ENCODE measurements at places on chromosomes 7 and 10. TPM values are rescaled to one million over a fixed set of nuclear protein-coding genes. Genes with fewer than 3 reads are reported as not detected.

GRCh38 chr10:76456197-76456596, 1024.8 kb downstream of the LRMDA start:
- DNase-seq: no peak

GRCh38 chr7:128110641-128111364, 79.6 kb upstream of the LRRC4 start:
- no peak for DNase-seq

GIMAP7 gene
- total RNA-seq: 16.9 TPM

NPSR1 gene
- not detected for total RNA-seq

DNA sequence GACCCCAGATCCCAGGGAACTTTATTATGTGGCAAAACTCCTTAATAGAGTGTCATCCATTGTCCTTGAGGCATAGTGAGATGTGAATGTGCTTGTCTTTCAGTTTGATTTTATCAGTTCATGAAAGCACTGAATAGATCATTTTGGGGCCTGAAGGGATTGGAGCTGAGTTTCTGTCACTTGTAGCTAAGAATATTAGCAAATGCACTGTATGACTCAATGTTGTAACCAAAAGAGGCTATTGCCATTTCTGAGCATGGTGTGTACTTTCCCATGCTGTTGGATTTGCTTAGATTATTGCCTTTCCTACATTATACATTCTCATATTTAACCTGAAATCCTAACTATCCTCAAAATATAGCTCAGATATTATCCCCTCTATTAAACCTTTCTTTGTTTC, 130.4 kb downstream of the PRKG1 start:
- DNase-seq: no peak

DNA sequence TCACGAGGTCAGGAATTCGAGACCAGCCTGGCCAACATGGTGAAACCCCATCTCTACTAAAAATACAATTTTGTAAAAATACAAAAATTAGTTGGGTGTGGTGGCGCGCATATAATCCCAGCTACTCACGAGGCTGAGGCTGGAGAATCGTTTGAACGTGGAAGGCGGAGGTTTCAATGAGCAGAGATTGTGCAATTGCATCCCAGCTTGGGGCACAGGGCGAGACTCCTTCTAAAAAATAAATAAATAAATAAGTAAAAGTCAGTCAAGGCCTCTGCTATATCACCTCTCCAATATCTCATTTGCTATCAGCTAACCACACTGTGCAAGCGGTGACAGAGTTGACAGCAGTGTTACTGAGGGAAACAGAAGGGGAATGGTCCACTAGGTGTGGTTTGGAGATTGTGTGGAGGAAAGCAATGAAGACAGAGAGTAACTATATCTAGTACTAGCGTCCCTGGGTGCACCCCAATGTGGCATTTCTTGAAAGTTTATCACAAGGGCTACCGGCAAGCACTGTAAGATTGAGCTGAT, 20.9 kb upstream of the NFE2L3 start:
- DNase-seq: no peak

MSMB gene
- 15.8 TPM for total RNA-seq

GRCh38 chr10:119762805-119763798, 37.3 kb downstream of the INPP5F start:
- no peak for DNase-seq

DNA sequence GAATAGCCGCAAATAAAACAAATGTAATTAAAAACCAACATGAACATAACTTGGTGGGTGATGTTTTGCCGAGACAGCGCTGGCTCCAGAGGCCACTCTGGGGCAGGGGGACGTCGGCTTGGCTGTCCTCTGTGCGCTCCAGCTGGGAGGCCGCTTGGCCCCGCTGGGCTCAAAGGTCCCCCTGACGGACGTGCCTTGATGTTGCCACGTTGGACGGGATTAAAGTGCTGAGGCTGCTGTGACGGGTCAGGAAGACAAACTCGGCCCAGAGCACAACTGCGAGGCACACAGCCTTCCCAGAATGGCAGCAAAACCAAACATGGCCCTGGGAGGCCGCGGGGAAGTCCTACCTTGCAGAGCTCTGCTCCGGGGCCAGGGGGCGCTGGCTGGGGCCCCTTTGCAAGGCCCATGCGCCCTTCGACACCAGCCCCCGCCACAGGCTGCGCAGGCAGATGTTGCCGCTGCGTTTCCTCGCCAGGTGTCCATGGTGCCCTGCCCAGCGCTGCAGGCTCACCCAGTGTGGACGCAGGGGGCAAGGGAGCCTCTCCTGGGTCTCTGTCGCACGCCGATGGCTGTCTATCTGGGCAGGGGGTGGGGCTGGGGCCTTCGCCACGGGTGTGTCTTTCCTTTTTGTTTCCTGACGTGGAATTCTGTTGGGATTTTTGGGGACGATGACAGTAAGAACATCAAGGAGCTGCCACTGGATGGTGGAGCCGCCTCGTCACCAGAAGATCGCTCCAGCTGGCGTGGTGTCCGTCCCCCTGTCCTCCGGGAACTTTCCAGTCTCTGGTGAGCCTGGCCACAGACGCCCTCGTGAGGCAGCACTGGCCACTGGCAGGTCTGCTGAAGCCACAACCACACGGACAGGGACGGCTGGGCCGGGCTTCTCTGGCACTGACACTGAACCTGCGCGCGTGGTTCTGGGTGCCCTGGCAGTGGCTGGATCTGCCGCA, 99.6 kb upstream of the DIP2C start:
- DNase-seq: peak; percentile 67

GRCh38 chr10:53453196-53453595, 680.6 kb upstream of the MBL2 start:
- no peak for DNase-seq

DNA sequence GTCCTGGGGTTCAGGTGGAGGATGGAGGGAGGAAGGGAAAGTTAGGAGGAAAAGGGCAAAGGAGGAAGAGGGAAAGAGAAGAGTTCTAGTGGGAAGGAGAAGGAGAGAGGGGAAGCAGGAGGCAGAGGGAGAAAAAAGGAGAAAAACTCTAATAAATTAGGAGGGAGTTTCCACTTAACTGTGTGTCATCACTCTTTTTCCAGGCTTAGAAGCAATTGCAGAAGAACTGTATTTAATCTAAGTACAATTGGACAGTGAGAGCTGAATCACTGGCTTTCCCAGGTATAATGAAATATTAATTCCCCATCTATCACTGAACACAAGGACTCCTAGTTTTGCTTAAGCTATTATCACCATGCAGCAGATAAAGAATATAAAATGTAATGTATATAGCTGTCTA, 76.8 kb downstream of the CREB3L2 start:
- no peak for DNase-seq

DNA sequence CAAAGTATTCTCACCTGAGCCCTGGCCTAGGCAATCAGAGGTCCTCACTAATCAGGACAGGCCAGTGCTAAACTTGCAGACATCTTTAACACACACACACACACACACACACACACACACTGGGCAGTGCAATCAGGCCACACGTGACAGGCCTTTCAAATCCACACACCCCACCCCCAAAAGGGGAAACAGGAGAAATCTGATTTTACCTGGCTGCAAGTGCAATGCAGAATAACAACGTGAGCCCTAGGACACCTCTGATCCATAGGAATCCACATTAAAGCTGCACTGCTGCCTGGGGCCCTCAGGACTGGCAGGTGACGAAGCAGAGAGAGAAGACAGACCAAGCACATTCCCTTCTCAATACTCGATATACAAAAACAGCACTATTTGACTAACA, 218.9 kb downstream of the FAM107B start:
- DNase-seq: no peak

CCDC7 gene
- 20.5 TPM for total RNA-seq

DNA sequence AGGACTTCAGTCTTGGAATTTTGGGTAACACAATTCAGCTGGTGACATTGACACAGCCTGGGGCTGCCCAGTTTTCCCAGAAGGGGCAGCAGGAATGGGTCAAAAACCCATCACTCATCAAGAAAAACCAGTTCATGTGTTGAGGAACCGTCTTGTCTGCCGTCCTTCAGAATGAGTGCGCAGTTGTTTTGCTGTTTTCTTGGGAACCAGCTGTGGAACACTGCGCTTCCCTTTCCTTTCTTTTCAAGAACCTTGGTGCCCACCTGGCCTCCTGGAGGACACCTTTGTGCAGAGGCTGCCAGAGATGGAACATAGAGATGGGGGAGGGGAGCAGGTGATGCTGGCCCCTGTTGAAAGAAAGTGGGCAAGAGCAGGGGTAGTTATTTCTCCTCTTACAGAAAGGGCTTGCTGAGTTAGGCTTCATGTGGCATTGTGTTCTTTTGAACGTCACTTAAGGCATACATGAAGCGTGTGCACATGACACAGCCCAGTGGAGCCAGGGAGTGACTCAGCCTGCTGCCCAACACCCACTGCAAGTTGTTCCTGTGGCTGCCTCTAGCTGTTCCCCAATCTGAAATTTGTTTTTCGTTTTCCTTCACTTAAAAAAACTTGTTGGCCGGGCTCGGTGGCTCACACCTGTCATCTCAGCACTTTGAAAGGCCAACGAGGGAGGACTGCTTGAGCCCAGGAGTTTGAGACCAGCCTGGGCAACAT, 87.4 kb upstream of the TNS3 start:
- peak; percentile 89 for DNase-seq

ACSM6 gene
- total RNA-seq: not detected

SHTN1 gene
- total RNA-seq: 36.7 TPM

GIMAP4 gene
- 39.9 TPM for total RNA-seq

- no peak for DNase-seq
Observed at GRCh38 chr10:122931088-122931906, 20.9 kb downstream of the FAM24A start.

- no peak for DNase-seq
Observed at GRCh38 chr10:116210588-116211346, 62.2 kb downstream of the GFRA1 start.

DNA sequence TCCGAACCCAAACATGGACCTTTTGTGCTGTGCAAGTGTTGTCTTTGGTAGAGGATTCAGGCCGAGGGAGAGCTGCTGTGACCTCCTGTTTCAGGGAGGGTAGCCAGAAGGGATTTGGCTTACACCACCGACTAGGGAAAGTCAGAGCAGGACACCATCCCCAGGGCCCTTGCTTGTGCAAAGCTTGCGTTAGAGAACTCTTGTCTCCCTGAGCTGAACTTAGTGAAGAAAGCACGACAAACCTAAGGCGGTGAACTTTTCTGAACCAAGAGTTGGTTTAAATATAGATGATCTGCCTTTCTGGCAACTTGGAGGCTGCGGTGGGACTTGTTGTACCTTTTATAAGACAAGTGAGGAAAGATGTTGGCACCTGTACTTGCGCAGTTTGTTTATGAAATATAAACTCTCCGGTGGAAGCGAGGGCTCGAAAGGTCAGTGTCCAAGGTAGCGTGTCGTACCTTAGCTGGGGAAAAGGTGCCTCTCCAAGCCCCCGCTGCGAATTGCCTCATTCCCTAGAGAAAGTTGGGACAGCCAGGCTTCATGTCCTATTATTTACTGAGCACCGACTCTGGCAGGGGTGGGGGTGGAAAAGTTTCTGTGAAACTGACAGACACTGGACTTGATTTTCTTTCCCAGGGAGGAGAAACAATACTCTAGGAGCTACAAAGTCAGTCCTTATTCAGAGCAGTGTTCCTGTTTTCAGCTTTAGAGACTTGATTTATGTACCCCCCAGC, 31.6 kb downstream of the WBP1L start:
- peak; percentile 33 for DNase-seq

- DNase-seq: no peak
Observed at GRCh38 chr10:102585026-102585425, 59.3 kb upstream of the TRIM8 start.

GRCh38 chr7:16960337-16960965, 78.7 kb upstream of the AGR3 start:
- no peak for DNase-seq

GRCh38 chr7:154986200-154986945, 16.6 kb downstream of the PAXIP1 start:
- no peak for DNase-seq

DNA sequence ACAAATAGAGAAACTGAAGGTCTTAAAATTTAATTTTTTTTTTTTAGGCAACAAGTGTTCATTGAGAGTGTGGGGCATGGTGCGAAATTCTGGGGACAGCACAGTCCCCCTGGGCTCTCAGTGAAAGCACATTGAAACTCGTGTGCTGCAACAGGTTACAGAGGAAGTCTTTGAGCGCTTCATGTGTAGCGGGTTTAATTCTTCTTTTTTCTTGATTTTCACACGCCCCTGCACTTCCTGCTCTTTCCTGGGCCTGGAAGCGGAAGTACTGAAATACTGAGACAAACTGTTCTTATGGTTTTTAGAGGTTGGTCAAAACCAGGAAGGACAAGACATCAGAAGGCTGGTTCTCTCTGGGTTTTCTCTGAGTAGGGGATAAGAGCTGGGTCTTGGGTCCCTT, 203.5 kb downstream of the PTEN start:
- DNase-seq: no peak

GRCh38 chr10:60871215-60871614, 72.8 kb downstream of the RHOBTB1 start:
- DNase-seq: no peak

DNA sequence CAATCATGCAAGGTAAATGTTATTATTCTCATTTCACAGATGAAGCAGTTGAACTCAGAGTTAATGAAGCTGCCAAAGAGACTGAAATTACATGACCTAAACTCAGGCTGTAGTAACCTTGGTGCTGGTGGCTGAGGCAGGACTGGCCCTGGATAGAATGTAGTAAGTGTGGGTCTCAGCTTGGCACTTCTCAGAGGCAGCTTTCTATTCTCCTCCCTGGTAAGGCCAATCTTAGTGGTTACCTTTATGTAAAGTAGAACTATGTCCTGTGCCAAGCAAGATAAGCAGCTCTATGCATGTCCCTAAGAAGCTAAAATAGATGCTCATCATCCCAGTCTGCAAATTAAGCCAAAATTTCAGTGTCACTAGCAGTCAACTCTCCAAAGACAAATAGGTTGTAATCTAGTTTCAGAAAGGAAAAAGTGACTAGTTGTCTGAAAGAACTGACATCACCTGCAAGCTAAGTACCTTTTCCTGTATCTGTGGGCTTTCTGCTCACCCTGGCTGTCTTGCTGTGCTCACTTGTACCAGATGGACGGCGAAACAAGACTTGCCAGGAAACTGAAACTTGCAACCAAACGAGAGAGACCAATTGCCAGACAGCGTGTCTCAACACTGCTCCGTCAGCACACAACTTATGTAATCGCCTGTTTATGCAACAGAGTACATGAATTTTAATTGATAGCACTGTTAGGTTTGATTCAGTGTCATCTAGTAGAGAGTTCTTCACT, 43.7 kb downstream of the CH25H start:
- DNase-seq: peak; percentile 30

DNA sequence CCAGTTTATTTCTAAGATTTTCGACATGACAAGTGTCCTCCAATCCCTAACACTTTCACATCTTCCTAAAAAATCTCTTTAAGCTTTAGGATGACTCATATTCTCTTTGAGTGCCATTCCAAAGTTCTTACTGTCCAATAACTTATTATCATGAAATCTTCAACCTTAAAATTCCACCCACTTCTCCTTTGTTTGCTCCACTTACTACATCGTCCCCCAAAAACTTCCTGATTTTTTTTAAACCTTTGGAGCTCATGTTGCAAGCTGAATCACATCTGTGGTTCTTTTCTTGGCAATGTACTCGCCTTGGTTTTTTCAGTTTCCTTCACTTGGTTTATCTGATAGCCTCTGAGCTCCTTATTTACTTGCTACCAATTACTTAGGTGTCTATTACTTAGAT, 39.2 kb upstream of the JCAD start:
- no peak for DNase-seq

OR9A2 gene
- total RNA-seq: not detected

MPP7 gene
- total RNA-seq: 47.5 TPM

- no peak for DNase-seq
Observed at GRCh38 chr10:116827214-116827671, 22.1 kb upstream of the ENO4 start.

CARD11 gene
- 35.8 TPM for total RNA-seq

- DNase-seq: no peak
Observed at GRCh38 chr7:68279827-68280400, 1283.3 kb downstream of the TYW1 start.

ATP6V0E2 gene
- total RNA-seq: 47.0 TPM

CLDN3 gene
- 129 TPM for total RNA-seq
